ENCODE measurements at places on chromosomes 11 and 22. TPM values are rescaled to one million over a fixed set of nuclear protein-coding genes. Genes with fewer than 3 reads are reported as not detected.

GRCh38 chr11:34633990-34634693, 13.2 kb downstream of the EHF start:
- peak; percentile 40 for DNase-seq

DNA sequence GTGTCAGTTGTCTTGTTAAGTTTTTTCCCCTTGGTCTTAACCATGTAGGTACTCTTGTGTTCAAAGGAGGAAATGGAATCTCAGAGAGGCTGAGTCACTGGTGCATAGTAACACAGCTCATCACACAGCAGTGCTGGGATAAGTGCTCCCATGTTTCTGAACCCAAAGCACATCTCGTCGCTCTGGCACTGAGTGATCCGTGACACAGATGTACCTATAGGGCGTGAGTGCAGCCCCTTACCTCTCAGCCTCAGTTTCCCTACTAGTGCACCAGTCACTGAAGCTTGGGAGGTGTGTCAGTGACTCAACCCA, 234.0 kb downstream of the ST3GAL4 start:
- DNase-seq, result no peak

DNA sequence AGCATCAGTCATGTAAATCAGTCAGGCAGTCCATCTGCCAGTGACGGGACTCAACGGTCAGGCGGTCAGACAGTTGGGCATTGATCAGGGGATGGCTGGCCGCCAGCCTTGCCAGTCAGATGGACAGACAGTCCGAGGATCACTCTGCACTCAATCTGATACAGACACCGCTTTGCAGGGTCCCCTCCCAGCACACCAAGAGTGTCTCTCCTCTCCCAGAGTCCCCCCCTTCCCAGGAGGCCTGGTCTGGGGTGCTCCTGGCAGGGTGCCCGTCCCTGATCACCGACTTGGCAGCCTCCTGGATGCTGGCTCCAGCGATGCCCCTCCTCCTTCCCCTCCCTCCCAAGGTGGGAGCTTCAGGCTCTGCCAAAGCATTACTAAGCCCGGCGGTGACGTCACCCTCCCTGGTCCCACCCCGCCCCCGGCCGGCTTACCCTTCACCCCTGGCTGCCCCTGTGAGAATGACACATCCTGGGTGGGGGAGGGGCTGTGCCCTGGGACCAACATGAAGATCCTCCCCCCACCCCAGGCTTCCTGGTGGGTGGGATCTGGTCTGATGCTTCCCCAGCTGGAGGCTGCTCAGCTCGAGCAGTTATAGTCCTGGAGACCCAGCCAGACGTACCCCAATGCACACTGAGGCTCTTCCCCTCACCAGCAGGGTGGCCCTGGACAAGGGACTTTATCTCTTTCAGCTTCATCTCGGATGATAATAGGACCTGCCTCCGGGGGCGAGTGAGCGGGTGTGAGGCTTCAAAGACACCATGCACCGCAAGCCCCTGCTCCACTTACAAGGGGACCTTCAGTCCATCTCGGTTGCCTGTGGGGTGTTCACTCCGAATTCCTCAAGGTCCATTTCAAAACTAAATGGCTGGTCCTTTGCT, 69.2 kb downstream of the CD82 start:
- peak; percentile 72 for DNase-seq

DNA sequence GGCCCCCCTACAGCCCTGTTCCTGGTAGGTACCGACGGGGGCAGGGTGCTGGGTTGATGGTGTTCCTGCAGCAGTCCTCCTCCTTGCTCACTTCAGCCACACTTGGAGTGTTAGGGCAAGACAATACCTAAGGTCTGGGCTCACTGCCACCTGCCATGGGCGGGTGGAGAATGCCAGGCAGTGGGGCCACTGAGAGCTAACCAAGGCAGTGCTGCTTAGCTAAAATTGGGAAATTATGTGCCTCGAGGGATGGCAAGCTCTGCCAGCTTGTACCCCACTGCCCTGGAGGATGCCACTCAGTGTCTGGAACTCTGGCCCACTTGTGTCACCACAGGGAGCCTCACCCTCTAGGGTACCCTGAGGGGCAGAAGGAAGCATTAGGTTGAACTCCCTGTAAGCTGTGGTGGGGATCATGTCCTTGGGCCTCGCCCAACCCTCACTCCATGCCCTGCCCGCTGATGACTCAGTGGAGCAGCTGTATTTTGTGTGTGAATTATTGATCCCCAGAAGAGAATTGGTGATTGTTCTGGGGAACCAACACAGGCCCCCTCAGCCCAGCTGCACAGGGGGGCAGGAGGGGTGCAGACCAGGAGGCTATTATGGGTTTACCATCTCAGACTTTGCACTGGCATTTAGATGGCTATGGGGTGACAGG, 17.7 kb downstream of the PHLDB1 start:
- no peak for DNase-seq

DNA sequence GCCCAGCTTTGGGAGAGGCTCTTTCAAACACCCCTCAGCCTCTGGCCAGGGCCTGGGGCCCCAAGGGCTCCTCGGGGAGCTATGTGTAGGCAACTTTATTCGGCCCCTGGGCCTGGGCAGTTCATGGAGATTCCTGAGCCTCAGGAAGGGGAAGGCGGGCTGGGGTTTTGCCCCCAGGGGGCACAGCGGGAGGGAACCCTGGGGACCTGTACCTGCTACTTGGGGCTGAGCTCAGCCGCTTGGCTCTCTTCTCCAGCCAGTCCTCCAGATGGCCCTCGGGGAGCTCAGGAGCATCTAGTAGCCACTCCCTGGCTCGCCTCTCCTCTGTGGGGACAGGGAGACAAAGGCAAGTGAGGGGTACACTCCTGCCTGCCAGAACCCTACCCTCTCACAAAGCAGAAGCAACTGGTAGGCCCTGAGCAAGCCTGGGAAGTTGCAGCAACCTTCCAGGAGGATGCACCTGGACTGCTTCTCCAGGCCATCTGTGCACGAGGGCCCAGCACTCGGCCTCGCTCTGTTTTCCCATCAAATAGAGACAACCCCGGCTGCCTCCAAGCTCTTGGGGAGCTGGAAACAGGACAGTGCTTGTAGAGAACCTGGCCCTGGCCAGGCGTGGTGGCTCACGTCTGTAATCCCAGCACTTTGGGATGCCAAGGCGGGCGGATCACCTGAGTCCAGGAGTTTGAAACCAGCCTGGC, 18.5 kb downstream of the CABP7 start:
- no peak for DNase-seq

DNA sequence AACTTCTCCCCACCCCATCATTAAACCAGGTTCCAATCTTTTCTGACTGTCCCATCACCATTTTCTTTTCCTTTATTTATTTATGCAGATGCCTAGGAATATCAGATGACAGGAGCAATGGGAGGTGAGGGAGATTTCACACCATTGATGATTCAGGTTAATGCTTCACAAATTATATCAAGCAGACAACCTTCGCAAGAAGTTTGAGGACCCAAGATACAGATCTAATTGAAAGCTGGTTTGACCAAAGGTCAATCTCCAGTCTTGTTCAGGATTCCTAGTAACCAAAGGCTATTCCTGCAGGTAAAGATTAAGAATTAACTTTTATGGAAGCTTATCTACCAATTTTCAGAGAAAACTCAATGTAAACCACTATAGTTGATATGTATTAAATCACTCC, 54.4 kb downstream of the SLC35F2 start:
- DNase-seq, result no peak

GRCh38 chr11:32081901-32082300, 9.0 kb upstream of the RCN1 start:
- no peak for DNase-seq

DNA sequence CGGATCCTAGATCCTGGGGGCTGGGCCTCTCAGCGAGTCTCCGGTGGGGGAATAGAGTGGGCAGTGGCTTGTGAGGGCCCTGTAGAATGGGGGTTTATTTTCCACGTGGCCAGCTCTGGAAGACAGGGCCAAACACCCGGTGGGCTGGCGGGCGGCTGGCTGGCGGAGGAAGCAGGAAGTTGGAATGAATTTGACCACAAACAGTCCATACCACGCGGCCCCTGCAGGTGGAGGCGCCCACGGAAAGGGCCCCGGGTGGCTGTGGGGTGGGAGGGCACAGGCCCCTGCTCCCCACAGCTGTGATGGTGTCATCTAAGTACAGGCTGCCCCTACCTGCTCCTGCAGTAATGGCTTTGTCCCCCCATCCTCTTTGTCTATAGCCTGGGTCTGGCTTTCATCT, 15.1 kb downstream of the MCAT start:
- no peak for DNase-seq

GRCh38 chr11:638631-639331, 1.7 kb downstream of the DRD4 start:
- DNase-seq, result no peak

Gene H19
- 0.21 TPM for total RNA-seq

Gene EFCAB6
- not detected for total RNA-seq
